ENCODE measurements at places on chromosomes 7 and 10. TPM values are rescaled to one million over a fixed set of nuclear protein-coding genes. Genes with fewer than 3 reads are reported as not detected.

Gene SH2D4B
- total RNA-seq: not detected

Gene GIMAP4
- total RNA-seq: not detected

Gene HOXA9
- 0.30 TPM for total RNA-seq

Gene LRRC18
- total RNA-seq: not detected

Gene C7orf33
- 0.13 TPM for total RNA-seq

Gene ZFAND2A
- total RNA-seq: 6.3 TPM

Gene ABCB4
- total RNA-seq: 0.13 TPM

Gene PNLIPRP2
- not detected for total RNA-seq

Gene SGMS1
- total RNA-seq: 13.4 TPM

Gene LBX1
- total RNA-seq: 13.7 TPM

Gene GET4
- total RNA-seq: 22.0 TPM

Gene FAM25C
- not detected for total RNA-seq

Gene FEZF1
- not detected for total RNA-seq

Gene CHST12
- total RNA-seq: 7.8 TPM

Gene MRLN
- 16.0 TPM for total RNA-seq

Gene FAM25G
- 0.63 TPM for total RNA-seq

Gene ZNF679
- 0.18 TPM for total RNA-seq

Gene TAC1
- total RNA-seq: not detected

Gene TMEM225B
- total RNA-seq: 0.32 TPM

Gene SLC35G1
- 9.1 TPM for total RNA-seq

Gene OTUD1
- total RNA-seq: 10.4 TPM

Gene INPP5F
- total RNA-seq: 13.8 TPM

Measured in SJCRH30 (cell line).